Neural progenitor cell (in vitro differentiated cells): ENCODE measurements at places on chromosomes 6 and 20.

- no peak for DNase-seq
These were observed 89.0 kb downstream of the CD40 start for GRCh38 chr20:46206992-46207549.

DNA sequence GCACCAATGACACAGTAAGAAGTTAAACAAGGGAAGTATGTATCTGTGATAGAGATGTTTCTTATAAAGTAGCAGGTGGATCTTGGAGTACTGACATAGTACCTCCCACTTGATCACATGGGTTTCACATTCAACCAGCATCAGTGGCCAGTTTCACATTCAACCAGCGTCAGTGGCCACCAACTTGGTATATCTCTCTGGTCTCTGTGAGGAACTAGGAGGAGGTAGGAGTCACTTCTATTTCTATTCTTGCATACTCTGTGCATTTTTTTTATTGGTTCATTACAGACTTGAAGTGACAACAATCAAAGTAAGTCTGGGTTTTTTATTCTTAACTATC lies 200.3 kb upstream of the SIM1 start:
- no peak for DNase-seq

DNA sequence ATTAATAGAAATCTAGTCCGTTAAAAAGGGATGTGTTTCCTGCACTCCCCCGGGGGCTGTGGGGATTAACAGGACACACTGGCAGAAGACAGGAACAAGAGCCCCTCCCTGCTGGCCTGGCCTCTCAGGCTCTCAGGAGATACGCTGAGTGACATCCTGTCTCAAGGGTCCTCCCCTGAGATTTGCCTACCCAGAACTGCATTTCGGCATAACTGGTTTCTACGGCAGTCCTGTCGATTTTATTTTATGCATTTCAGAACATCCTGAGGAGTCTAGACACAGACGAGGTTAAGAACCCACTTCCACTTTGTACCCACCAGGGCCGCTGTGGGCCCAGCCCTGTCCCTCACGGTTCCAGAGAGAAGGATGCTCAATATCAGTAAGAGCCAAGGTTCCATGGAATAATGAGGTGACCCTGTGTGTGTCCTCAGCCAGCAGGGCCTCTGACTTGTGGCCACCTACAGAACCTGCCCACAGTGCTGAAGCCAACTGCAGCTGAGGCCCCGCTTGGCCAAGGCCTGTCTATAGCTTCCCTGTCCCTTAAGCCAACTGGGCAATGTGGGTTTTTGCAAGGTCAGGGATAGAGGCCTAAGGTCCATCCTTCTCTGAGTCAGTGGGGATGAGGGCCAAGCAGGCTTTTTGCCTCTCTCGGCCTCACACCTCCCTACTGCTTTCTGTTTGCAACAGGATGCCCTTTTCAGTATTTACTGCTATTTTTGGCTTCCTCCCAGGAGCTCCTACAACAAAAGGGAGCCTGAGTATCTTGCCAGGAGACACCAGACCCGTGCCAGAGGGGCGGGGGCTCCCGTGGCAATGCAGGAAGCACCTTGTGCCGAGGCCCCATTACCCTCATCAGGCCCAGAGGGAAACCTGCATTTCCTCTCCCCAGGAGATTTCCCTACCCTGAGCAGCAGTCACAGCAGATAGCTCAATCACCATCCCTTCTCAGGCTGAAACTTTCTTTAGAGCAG lies 14.7 kb downstream of the UQCC2 start:
- DNase-seq: no peak

DNA sequence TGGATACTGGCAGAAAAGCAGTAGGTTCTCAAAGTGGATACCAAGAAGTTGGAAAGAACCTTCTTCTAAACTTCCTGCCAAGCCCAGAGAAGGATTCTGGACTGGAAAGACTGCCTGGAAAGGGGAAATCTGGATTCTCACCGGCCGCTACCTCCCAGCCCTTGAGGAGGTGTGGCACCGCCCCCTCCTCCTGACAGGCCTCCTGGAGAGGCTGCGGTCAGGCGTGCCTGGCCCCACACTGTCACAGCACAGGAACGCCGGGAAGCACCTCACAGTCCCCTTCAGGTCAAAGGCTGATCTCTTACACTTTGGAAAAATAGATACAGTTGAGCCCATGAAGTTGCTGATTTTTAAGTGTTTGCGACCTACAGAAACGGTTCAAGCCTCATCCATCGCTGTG lies 16.3 kb upstream of the PDE10A start:
- no peak for DNase-seq
